ENCODE measurements at places on chromosomes 16 and 17.

- DNase-seq = no peak
These were observed 44.9 kb downstream of the ABCA8 start for GRCh38 chr17:68910251-68910705.

DNA sequence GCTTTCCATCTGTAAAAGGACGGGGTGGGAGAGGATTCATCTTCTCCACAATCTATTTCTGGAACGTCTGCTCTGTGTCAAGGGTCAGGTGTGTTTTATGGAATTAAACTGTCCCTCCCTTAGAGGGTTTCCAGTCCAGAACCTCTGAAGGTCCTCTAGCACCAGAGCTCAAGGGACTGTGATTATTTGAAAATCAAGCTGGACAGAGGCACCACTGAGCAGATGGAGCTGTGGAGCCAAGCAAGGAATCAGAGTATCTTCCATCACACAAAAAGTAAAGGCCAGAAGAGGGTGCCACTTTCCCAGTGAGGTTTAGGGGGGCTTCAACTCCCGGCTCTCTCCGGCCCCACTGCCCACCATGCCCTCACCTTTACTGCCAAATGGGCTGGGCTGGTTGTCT, 6.8 kb downstream of the CACNG5 start:
- DNase-seq = no peak

DNA sequence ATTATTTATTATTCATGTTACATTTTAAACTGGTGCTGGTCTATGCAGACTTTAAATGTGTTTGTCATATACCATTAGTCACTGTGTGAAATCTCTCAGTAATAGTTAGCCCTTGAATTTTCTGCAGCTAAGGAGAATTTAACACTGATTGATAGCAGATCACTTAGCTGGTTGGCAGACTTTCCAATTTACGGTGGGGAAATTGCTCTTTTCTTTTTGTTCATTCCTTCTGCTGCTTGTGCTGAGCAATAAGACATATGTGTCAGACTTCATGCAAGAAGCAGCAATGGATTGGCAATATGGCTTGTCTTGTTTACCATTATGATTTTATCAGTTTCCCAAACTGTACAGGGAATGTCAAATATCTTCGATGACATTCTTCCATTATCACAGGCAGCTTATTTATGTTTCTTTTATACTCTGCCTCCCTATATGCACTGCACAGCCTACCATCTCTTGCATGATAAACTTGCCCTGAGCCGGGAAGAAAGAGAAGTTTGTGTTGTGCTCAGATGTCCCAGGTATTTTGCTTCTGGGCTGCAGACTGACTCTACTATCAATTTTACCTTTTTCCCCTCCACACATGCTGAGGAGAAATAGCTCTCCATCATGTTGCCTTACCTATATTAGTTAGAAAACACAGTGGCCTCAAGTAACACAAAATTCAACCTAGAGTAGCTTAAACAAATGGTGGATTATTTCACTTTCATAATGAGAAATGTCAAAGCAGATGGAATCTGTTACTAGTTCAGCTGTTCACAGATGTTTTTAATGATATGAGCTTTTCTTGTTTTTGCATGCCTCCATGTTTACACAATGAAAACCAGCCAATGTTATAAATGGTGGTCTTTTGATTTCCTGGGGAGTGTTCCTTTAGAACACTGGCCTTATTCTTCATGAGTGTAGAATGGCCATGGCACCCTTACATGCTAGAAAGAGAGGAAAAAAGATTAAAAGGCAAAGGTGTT, 968.1 kb upstream of the GOT2 start:
- DNase-seq = no peak

- no peak for DNase-seq
These were observed 87.8 kb downstream of the TUBD1 start for GRCh38 chr17:59804901-59805465.

- DNase-seq = no peak
These were observed 102.2 kb downstream of the AATF start for GRCh38 chr17:37050920-37051319.

DNA sequence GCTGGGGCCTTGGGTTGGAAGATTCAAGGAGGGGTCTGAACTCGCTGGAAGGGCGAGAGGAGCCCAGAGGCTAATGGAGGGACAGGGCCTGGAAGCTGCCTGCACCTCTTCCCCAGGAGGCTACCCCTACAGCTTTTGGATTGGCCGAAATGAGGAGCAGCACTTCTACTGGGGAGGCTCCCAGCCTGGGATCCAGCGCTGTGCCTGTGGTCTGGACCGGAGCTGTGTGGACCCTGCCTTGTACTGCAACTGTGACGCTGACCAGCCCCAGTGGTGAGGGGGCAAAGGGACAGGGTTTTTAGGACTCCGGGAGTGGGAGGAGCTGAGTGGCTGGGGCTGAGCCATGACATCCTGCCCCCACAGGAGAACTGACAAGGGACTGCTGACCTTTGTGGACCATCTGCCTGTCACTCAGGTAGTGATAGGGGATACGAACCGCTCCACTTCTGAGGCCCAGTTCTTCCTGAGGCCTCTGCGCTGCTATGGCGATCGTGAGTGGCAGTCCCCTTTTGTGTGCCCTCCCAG, 8.8 kb downstream of the CNTNAP1 start:
- no peak for DNase-seq

GRCh38 chr16:57092786-57093411, 516 bp downstream of the CPNE2 start:
- DNase-seq = no peak

- DNase-seq = no peak
These were observed 515 bp upstream of the GOSR2 start for GRCh38 chr17:46922487-46922803.

Data from hematopoietic multipotent progenitor cell treated with erythropoietin and hydrocortisone succinate and interleukin-3 and kit ligand, for 17 days (in vitro differentiated cells).